ENCODE measurements at places on chromosomes 11 and 22.

DNA sequence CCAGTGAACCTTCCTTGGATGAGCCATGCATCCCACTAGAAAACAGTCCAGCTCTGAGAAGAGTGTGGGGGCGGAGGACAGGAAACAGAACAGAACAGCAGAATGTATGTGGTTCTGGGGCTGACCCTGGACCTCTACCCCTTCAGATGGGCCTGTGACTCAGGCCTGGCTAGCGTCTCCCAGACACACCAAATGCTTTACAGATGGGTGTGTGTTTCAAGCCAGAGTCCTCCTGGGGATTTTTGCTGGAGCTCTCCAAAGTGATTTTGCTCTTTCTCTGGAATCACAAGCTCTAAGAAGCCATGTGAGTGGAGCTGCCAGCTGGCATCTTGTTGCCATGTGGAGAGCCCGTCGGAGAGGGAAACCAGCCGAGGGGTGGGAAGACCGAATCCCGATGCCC lies 13.2 kb upstream of the C1QTNF4 start:
- no peak for DNase-seq

GRCh38 chr11:73185680-73186293 lies 32.3 kb upstream of the P2RY2 start:
- no peak for DNase-seq

GRCh38 chr11:88535266-88535665 lies 197.7 kb upstream of the CTSC start:
- no peak for DNase-seq

- DNase-seq = peak; percentile 79
These were observed 10.2 kb downstream of the PCNX3 start for GRCh38 chr11:65625628-65626342.

DNA sequence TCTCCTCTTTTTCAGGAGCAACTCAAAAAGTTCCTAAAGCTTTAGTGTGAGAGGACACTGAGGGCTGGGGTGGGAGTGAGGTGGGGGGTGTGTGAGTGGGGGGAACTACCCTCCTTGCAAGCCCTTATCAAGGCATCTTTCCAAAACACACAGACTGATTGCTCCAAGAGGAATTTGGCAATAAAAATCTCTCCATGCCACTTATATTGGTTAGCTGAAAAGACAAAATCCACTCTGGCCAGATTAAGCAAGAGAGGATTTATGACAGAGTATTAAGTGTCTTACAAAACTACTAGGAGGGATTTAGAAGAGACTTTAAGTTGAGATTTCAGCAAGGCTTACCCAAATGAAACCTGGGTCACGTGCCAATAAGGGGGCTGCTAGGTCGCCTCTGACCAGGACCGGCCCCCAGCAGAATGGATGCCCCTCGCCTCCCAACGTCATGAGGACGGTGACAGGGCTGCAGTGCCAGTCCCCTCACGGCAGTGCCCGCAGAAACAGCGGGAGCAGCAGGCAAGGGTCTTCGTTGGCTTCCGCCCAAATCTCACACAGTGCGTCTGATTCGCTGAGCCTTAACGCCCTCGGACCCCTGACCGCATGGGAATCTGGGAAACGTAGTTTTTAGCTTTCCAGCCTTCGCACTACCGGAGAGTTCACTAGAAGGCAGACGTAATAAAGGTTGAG lies 22.1 kb upstream of the CTR9 start:
- no peak for DNase-seq

GRCh38 chr11:72140661-72141060 lies 5.1 kb downstream of the FOLR3 start:
- DNase-seq = no peak

DNA sequence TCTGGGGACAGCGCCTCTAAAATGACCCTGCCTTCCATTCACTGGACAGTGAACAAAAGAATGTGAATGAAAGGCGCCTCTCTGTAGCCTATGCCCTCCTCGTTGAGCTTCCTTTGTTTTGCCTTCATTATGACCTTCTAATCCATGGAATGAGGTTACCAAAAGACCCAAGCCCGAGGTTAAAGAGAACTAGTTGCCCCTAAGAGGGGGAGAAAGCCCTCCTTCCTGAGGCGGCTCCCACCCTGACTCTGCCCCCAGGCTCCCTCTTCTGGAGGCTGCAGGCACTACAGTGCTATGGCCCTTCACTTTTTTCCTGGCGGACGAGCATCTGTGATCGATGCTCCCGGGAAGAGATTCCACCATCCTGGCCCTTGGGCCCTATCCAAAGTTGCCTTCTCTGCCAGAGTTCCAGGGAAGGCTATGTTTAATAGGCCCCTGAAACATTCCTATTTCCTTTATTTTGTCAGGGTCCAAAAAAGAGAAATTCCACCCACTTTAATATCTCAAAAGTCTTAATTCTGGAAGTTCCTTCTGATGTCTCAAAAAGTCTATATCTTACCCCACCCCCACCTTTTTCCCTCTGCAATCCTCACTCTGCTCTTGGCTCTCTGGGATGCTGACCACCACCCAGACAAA lies 147.3 kb downstream of the FEZ1 start:
- peak; percentile 37 for DNase-seq
